ENCODE measurements at places on chromosomes 6 and 20.

GRCh38 chr6:45648262-45648620, 270.5 kb upstream of the SUPT3H start:
- no peak for DNase-seq

GRCh38 chr6:4413073-4413472, 277.7 kb upstream of the ECI2 start:
- DNase-seq: no peak

GRCh38 chr20:18032977-18033892, 24.5 kb downstream of the OVOL2 start:
- no peak for DNase-seq

GRCh38 chr20:54105653-54106052, 35.3 kb upstream of the BCAS1 start:
- DNase-seq: no peak
